ENCODE measurements at places on chromosomes 1 and 21. TPM values are rescaled to one million over a fixed set of nuclear protein-coding genes. Genes with fewer than 3 reads are reported as not detected.

The PLPP3 gene
- polyA plus RNA-seq: 89.6 TPM

DNA sequence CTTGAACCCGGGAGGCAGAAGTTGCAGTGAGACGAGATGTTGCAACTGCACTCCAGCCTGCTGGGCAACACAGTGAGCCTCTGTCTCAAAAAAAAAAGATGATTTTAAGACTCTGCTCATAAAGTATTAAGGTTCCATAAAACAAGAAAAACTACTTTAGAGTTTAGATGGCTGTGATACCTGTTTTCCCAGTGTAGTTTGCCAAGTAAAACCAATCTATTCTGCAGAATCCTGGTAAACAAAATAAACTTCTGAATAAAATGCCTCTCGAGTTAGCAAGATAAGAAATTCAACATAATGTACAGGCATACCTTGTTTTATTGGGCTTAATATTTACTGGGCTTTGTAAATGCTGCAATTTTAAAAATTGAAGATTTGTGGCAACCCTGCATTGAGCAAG is 30.8 kb downstream of the LTN1 start:
- H3K27me3 ChIP-seq: no peaks in the 10 kb centered on the region
- DNase-seq: no peak
- H3K27ac ChIP-seq: no peak overlapping the region
- H3K36me3 ChIP-seq: peaks cover 17% of the 10 kb centered on the region
- no peaks in the 10 kb centered on the region for H3K4me1 ChIP-seq
- H3K4me3 ChIP-seq: no peak overlapping the region

GRCh38 chr1:59752556-59753414 is 62.0 kb upstream of the HOOK1 start:
- no peak overlapping the region for H3K4me3 ChIP-seq
- no peak overlapping the region for H3K27ac ChIP-seq
- no peak for DNase-seq

DNA sequence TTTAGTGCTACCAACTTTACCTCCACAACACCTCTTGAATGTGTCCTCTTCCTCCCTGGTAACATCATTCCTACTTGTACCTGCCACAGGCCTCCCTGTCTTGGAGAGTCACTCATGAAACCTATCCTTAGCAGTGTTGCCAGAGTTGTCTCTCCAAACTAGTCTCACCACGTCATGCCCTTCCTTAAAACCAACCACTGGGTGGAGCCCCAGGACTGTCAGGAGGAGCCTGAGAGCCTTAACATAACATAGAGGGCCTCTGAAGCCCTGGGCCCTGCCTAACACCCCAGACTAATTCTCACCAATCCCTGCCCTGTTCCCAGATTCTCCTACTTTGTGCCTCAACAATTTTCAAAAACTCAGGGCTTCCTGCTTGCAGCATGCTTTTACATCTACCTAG is 65.3 kb downstream of the ZNF697 start:
- H3K4me3 ChIP-seq: no peak overlapping the region
- H3K36me3 ChIP-seq: no peaks in the 10 kb centered on the region
- peak; percentile 60 for DNase-seq
- no peaks in the 10 kb centered on the region for H3K27me3 ChIP-seq
- no peak overlapping the region for H3K27ac ChIP-seq
- H3K4me1 ChIP-seq: no peaks in the 10 kb centered on the region

DNA sequence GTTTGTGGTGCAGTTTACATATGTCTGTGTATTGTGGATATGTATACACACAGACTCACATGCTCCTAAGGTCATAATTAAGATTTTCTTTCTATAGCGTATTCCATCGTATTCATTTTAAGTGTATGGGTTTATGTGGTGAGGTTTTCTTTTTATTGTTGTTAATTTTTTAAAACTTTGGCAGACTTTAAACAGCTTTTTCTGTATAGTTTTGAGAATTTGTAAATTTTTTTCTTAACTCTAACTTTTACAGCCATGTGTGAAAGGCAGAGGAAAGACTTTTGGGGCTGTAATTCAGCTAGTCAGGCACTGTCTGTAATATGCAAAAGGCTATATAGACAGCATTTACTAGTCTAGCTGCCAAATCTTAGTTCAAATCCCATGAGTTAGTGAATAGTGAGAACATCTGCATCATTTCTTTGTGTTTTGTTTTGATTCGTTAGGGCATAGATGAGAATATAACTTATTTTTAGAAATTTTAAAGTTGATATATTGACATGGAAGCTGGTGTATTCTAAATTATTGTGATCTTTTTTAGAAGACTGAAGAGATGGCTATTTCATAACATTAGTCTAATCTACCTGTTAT is 2.3 kb downstream of the MAGI3 start:
- DNase-seq: no peak
- H3K4me1 ChIP-seq: peaks cover 21% of the 10 kb centered on the region
- no peak overlapping the region for H3K4me3 ChIP-seq
- no peak overlapping the region for H3K27ac ChIP-seq

GRCh38 chr1:79914896-79915295 is 908.4 kb upstream of the ADGRL4 start:
- H3K27me3 ChIP-seq: no peaks in the 10 kb centered on the region
- H3K4me3 ChIP-seq: no peak overlapping the region
- H3K4me1 ChIP-seq: no peaks in the 10 kb centered on the region
- no peak for DNase-seq
- H3K27ac ChIP-seq: no peak overlapping the region

DNA sequence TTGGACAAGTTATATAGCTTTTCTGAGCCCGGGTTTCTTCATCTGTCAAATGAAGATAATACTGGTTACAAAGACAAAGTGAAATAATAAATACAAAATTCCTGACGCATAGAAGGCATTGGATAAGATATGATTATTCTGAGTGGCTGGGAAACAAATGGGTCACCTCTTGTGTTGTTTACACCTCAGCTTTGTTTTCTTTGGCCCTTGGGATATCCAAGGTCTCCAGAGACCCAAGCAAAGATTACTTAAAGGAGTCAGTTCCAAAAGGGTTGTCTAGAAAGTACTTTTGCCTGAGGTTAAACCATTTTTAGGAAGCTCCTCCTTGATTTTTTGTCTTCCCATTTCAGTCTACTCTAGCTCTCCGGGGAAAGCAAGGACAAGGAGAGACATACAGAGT is 9.7 kb downstream of the KHDRBS1 start:
- H3K4me3 ChIP-seq: no peak overlapping the region
- peaks cover 22% of the 10 kb centered on the region for H3K36me3 ChIP-seq
- no peak overlapping the region for H3K27ac ChIP-seq
- no peaks in the 10 kb centered on the region for H3K27me3 ChIP-seq

All from heart left ventricle (tissue), 16 donors.